ENCODE measurements at places on chromosomes 16 and 17. TPM values are rescaled to one million over a fixed set of nuclear protein-coding genes. Genes with fewer than 3 reads are reported as not detected.

Gene ETV4
- total RNA-seq = 0.63 TPM

Gene TNFRSF12A
- 111 TPM for total RNA-seq

Gene C17orf78
- total RNA-seq = not detected

Gene ADAD2
- not detected for total RNA-seq

Gene UBALD2
- total RNA-seq = 1.9 TPM

Gene CD300LB
- total RNA-seq = not detected

Gene ASPA
- total RNA-seq = 3.3 TPM
